EL (cell line): ENCODE measurements at places on chromosomes 7 and 10.

GRCh38 chr10:133010095-133010842, 67.9 kb upstream of the CFAP46 start:
- peak; percentile 8 for DNase-seq

GRCh38 chr10:117818721-117819120, 228.0 kb downstream of the RAB11FIP2 start:
- DNase-seq: no peak

GRCh38 chr10:69065406-69066361, 22.2 kb upstream of the SRGN start:
- peak; percentile 66 for DNase-seq

DNA sequence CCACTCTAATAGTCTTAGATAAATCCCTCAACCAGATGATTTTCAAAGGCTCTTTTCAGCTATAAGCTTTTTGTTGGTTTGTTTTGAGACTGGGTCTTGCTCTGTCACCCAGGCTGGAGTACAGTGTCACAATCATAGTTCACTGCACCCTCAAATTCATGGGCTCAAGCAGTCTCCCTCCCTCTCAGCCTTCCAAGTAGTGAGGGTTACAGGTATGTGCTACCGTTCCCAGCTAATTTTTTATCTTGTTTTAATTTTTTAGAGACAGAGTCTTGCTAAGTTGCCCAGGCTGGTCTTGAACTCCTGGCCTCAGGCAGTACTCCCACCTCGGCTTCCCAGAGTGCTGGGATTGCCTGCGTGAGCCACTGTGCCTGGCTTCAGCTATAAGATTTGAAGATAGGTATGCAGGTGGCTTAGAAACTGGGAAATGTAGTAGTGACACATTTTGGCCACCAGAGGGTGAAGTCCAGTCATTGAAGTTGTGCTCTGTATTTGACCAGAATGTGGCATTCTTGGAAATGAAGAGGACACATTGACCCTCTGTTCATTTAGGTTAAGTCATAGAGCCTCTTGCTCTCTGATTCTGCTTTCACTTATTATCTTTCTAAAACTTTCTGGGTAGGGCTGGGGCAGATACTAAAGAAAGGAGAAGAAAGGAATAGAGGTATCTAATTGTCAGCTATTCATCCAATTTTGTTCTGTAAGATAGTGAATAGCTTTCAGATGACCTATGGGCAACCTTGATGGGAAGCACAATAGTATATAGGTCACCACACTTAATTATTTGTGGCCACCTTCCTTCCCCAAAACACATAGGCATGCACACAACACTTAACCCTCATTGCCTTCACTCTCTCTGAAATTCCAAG, 36.0 kb downstream of the R3HCC1L start:
- DNase-seq: peak; percentile 54

DNA sequence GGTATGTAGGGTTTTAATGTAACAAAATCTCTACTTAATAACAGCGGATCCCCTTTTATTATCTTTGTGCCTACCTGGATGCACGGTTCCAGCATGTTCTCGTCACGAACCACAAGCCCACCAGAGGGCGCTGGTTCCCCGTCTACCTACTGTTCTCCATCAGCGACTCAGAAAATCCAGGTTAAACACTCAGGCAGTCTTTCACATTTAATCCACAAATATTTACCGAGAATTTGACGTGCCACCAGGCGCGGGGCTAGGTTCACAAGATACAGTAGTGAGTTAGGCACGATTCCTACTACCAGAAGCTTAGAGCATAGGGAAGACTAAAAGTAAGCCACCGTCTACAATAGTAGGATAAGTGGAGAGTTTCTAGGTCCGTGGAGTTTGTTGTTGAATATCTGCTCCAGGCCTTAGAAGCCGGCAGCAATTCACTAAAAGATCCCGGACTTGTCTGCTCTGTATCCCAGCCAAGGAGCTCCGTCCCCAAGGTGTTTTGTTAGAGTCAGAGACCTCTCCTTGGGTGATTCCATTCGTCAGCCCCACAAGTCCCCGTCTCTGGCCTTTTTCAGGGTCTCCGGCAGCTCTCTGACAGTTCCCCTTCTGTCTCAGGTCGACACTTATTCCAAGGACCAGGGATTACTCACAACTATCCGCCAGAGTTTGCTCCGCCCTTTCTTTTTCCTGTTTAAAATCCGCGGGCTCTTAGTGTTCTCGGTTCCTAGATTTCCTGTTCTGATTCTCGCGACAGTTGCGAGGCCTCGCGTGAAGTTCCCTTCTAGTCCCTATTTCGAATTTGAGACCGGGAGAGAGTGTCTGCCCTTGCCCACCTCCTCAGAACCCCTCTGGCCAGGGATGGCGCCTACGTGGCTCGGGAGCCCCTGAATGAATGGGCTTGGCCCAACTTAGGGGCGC, 1.5 kb upstream of the KAZALD1 start:
- peak; percentile 98 for DNase-seq
